ENCODE measurements at places on chromosomes 13 and 19. TPM values are rescaled to one million over a fixed set of nuclear protein-coding genes. Genes with fewer than 3 reads are reported as not detected.

DNA sequence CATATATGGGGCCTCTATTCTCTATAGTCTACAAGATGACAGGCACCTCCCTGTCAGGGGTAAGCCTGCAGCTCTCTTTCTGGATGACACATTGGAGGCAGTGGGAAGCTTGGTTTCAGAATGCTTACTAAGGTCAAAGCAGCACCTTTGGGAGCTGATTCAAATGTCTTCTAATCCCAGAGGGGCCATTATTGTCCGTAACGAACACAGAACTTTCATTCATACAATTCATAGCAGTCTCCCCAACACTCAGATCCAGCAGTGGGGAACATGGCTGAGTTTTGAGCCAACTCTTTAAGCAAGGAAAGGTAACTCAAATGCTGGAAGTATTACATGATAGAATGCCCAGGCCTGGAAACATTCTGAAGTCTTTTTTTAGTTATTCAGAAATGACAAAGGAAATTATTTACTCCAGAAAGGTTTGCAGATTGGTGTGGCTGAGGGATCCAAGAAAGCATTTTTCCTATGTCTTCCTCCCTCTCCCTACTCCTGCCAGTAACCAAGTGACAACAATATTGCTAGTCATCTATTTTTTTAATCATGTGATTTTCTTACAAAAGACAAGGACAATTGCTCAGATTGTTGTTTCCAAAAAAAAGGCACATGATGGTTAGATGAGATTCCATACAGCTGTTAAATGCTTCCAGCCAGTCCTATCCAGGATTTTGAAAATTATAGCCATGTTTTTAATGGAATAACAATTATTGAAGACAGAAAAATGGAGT, 118.7 kb downstream of the FOXO1 start:
- DNase-seq, result no peak
- no peaks in the 10 kb centered on the region for H3K36me3 ChIP-seq
- H3K27me3 ChIP-seq, result no peaks in the 10 kb centered on the region
- peaks cover 3% of the 10 kb centered on the region for H3K4me1 ChIP-seq

DNA sequence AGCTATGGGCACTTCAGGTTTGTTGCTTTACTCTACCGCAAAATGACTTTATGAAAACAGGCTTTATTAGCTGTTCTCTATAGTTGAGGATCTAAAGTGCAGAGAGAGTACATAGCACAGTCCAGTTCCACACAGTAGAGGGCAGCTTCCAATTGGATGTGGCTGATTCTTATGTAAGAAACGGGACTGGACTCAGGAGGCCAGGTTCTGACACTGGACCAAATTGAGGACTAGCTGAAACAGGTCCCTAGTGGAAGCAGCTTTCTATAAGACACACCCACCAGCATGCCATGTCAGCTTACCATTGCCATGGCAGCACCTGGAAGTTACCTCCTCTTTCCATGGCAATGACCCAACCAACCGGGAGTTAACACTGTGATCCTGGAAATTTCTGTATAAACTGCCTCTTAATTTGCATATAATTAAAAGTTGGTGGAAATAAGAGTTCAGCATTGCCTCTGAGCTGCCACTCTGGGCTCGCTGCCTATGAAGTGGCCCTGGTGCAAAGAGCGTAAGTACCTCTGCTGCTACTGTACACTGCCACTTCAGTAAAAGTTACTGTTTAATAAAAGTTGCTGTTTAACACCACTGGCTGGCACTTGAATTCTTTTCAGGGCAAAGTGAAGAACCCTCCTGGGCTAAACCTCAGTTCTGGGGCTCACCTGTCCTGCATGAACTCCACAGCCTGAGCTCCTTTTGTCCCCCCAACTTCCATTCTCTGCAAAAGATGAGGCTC, 211.9 kb upstream of the SLC10A2 start:
- no peaks in the 10 kb centered on the region for H3K4me1 ChIP-seq
- no peak overlapping the region for H3K27ac ChIP-seq
- no peak for DNase-seq
- H3K4me3 ChIP-seq, result no peak overlapping the region

- H3K4me3 ChIP-seq, result peak within 1 kb of the TSS; percentile 55
- H3K4me1 ChIP-seq, result no peaks in the 10 kb centered on the region
- no peaks in the 10 kb centered on the region for H3K36me3 ChIP-seq
- peak; percentile 91 for DNase-seq
- H3K27me3 ChIP-seq, result no peaks in the 10 kb centered on the region
These were observed at the start of gene MEX3D for GRCh38 chr19:1568320-1569019. Gene MEX3D (minus strand): TSS chr19:1568325. CDS start chr19:1568058, 267 bp downstream.

DNA sequence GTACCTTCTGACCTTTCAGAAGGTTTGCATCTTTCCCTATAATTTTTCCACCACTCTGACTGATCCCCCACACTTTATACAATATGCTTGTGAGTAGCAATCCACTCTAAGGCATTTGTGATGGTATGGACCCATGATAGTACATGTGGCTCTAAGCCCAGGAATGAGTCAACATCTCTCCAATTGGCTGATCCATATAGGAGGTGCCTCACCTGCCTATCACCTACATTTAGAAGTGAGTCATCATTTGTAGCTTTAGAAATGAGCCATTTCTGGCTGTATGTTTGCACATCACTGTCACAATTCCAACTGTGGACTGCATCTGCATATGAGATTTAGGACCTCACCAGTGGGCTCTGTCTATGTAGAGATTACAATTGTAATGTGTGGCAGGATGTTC, 133.1 kb upstream of the ZNF91 start:
- H3K4me3 ChIP-seq, result no peak overlapping the region
- H3K36me3 ChIP-seq, result no peaks in the 10 kb centered on the region
- no peaks in the 10 kb centered on the region for H3K27me3 ChIP-seq
- no peak overlapping the region for H3K27ac ChIP-seq
- no peak for DNase-seq

DNA sequence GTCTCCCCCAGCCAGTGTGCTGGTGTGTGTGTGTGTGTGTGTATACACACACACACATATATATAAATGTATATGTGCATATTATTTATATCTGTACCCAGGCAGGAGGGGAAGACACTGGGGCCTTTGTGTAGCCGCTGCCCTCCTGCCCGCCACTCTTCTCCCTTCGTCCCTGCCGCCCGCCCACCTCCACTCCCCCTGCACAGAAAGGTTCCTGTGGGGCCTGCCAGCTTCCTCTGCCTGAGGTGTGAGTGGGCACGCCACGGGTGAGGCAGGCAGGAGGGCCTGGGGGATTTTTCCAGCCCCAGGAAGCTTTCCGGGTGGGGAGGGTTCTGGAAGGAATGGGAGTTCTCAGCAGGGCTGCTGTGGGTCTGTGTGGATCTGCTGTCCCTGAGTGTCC, 6.9 kb downstream of the IRF2BP1 start:
- H3K4me1 ChIP-seq, result no peaks in the 10 kb centered on the region
- H3K27me3 ChIP-seq, result no peaks in the 10 kb centered on the region
- H3K27ac ChIP-seq, result no peak overlapping the region
- H3K36me3 ChIP-seq, result no peaks in the 10 kb centered on the region
- no peak overlapping the region for H3K4me3 ChIP-seq
- DNase-seq, result no peak

- H3K4me3 ChIP-seq, result no peak overlapping the region
- H3K36me3 ChIP-seq, result no peaks in the 10 kb centered on the region
- H3K27me3 ChIP-seq, result no peaks in the 10 kb centered on the region
- H3K27ac ChIP-seq, result no peak overlapping the region
These were observed 142.1 kb downstream of the KDM4B start for GRCh38 chr19:5111051-5111450.

- no peaks in the 10 kb centered on the region for H3K4me1 ChIP-seq
- no peak overlapping the region for H3K27ac ChIP-seq
- DNase-seq, result no peak
- no peaks in the 10 kb centered on the region for H3K27me3 ChIP-seq
- H3K36me3 ChIP-seq, result no peaks in the 10 kb centered on the region
These were observed 61.1 kb upstream of the FAM216B start for GRCh38 chr13:42720113-42720857.

GRCh38 chr13:73531014-73531413, 472.2 kb downstream of the KLF5 start:
- H3K27ac ChIP-seq, result no peak overlapping the region
- DNase-seq, result no peak
- no peak overlapping the region for H3K4me3 ChIP-seq
- no peaks in the 10 kb centered on the region for H3K4me1 ChIP-seq
- H3K27me3 ChIP-seq, result no peaks in the 10 kb centered on the region

DNA sequence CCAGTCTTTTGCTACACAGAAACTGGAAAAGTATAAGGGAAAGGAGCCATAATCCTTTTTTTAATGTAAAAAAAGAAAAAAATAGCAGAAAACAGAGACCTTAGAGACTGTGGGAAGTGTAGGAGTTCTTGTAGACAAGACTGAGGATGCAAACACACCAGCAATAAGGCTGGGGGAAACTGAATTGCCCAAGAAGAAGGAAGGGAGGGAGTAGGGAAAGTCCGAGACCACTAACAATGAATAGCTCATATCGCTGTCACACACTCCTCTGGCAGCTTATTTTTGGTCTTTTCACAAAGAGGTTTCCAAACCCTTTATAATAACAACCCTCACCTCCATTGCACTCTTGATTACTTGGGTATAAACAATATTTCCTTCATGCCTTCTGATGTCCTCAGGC, 952.0 kb downstream of the SLITRK5 start:
- no peaks in the 10 kb centered on the region for H3K27me3 ChIP-seq
- no peak overlapping the region for H3K27ac ChIP-seq
- no peaks in the 10 kb centered on the region for H3K36me3 ChIP-seq
- no peak overlapping the region for H3K4me3 ChIP-seq
- H3K4me1 ChIP-seq, result no peaks in the 10 kb centered on the region

The ZNF737 gene
- total RNA-seq, result 15.4 TPM

The LRRC63 gene
- not detected for total RNA-seq

The CERS4 gene
- total RNA-seq, result 33.7 TPM

The FAM124A gene
- 9.2 TPM for total RNA-seq

Measured in aorta (tissue), 5 donors.